ENCODE measurements at places on chromosomes 5 and 9.

GRCh38 chr5:73328640-73329039, 119.9 kb downstream of the FOXD1 start:
- DNase-seq: no peak

- no peak for DNase-seq
Measured at GRCh38 chr9:124789531-124789930, 12.6 kb downstream of the OLFML2A start.

DNA sequence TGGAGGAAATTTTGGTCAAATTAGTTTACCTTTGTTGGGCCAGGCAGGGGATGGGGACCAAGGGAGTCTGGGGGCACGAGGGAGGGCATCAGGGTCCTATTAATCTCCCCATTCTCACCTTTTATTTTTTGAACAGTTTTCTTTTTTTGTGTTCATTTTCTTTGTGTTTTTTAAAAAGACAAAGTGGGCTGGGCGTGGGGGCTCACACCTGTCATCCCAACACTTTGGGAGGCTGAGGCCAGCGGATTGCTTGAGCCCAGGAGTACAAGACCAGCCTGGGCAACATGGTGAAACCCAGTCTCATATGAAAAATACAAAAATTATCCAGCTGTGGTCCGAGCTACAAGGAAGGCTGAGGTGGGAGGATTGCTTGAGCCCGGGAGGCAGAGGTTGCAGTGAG, 103.7 kb downstream of the WNK2 start:
- no peak for DNase-seq

DNA sequence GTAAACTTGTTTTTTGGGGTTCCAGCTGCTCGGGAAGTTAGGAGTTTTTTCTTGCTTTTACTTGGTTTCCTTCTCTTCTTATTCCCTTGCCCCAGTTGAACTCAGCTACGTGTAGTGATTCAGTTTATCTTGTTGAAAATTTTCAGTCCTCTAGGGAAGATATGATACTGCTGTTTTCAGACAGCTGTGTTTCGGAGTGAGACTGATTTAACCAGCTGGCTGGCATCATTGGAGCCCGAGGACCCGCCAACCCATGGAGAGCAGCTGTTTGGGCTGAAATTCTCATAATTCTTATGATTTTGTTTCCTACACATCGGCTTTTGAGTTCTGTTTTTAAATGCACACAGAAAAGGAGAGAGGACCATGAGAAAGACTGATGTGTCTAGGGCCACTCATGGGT, 271.5 kb downstream of the NR3C1 start:
- no peak for DNase-seq

- DNase-seq: no peak
Measured at GRCh38 chr5:56003179-56003578, 8.4 kb upstream of the IL6ST start.

- DNase-seq: no peak
Measured at GRCh38 chr9:113387560-113388230, 10.9 kb upstream of the HDHD3 start.

All from stimulated activated CD8-positive, alpha-beta memory T cell treated with anti-CD3 and anti-CD28 coated beads, Interleukin-4, amount 100 ng/mL, for 4 hours (primary cell).